ENCODE measurements at places on chromosomes 7 and 10. TPM values are rescaled to one million over a fixed set of nuclear protein-coding genes. Genes with fewer than 3 reads are reported as not detected.

The SLC39A12 gene
- polyA plus RNA-seq = not detected

The STAG3 gene
- polyA plus RNA-seq = 0.09 TPM

The INMT gene
- polyA plus RNA-seq = not detected

The HPS1 gene
- 33.7 TPM for polyA plus RNA-seq

The FAM241B gene
- 5.8 TPM for polyA plus RNA-seq

The NKX2-3 gene
- not detected for polyA plus RNA-seq

The PDE6C gene
- polyA plus RNA-seq = not detected

The PANK1 gene
- 18.2 TPM for polyA plus RNA-seq

The ANKRD30A gene
- not detected for polyA plus RNA-seq

The EGR2 gene
- 0.15 TPM for polyA plus RNA-seq

The SP4 gene
- polyA plus RNA-seq = 2.7 TPM

The KAZALD1 gene
- 16.8 TPM for polyA plus RNA-seq

The NPY4R gene
- polyA plus RNA-seq = not detected

The SKIDA1 gene
- polyA plus RNA-seq = 0.73 TPM

The SLC26A5 gene
- polyA plus RNA-seq = 0.04 TPM

The ANLN gene
- polyA plus RNA-seq = 13.3 TPM

The AKR1C1 gene
- polyA plus RNA-seq = 948 TPM

The CTBP2 gene
- polyA plus RNA-seq = 0.08 TPM

The NEUROD6 gene
- not detected for polyA plus RNA-seq

The RBAK gene
- 4.2 TPM for polyA plus RNA-seq

The COBL gene
- 4.9 TPM for polyA plus RNA-seq

The NKX6-2 gene
- polyA plus RNA-seq = not detected

The PLEKHS1 gene
- polyA plus RNA-seq = not detected

The UTF1 gene
- not detected for polyA plus RNA-seq

The CXCL12 gene
- polyA plus RNA-seq = not detected

The CAMK1D gene
- polyA plus RNA-seq = under 0.01 TPM

The TDRD1 gene
- not detected for polyA plus RNA-seq

The WEE2 gene
- polyA plus RNA-seq = not detected

The DNAAF5 gene
- polyA plus RNA-seq = 11.9 TPM

The TFR2 gene
- polyA plus RNA-seq = 64.2 TPM

The MBL2 gene
- 16.2 TPM for polyA plus RNA-seq

The SLC26A4 gene
- polyA plus RNA-seq = 0.10 TPM

The GIMAP4 gene
- polyA plus RNA-seq = not detected

The ZNF3 gene
- 33.7 TPM for polyA plus RNA-seq

The YAE1 gene
- polyA plus RNA-seq = 18.7 TPM

The FAM25C gene
- polyA plus RNA-seq = not detected

The HABP2 gene
- 0.12 TPM for polyA plus RNA-seq

The SLC16A9 gene
- polyA plus RNA-seq = 0.01 TPM

The SFRP5 gene
- 0.32 TPM for polyA plus RNA-seq

The PRKCQ gene
- polyA plus RNA-seq = 0.13 TPM

The TLX1 gene
- 0.20 TPM for polyA plus RNA-seq

The TMEM229A gene
- not detected for polyA plus RNA-seq

The LGI1 gene
- not detected for polyA plus RNA-seq
